HepG2 (cell line): ENCODE measurements at places on chromosomes 3 and 15. TPM values are rescaled to one million over a fixed set of nuclear protein-coding genes. Genes with fewer than 3 reads are reported as not detected.

ZNF106 gene
- 11.8 and 12.5 TPM in 2 replicates for polyA plus RNA-seq

- H3K27me3 ChIP-seq, result no peaks in the 10 kb centered on the region
- no peak for DNase-seq
- no peaks in the 10 kb centered on the region for H3K36me3 ChIP-seq
- no peak overlapping the region for H3K4me3 ChIP-seq
- H3K4me1 ChIP-seq, result no peaks in the 10 kb centered on the region
Measured at GRCh38 chr3:16913264-16913580, 28.5 kb downstream of the PLCL2 start.

GRCh38 chr3:122548076-122548475, 16.0 kb downstream of the PARP9 start:
- H3K4me1 ChIP-seq, result no peaks in the 10 kb centered on the region
- DNase-seq, result no peak
- no peaks in the 10 kb centered on the region for H3K36me3 ChIP-seq
- H3K27ac ChIP-seq, result no peak overlapping the region

GRCh38 chr3:4730719-4731118, 237.6 kb downstream of the ITPR1 start:
- no peak overlapping the region for H3K27ac ChIP-seq

DNA sequence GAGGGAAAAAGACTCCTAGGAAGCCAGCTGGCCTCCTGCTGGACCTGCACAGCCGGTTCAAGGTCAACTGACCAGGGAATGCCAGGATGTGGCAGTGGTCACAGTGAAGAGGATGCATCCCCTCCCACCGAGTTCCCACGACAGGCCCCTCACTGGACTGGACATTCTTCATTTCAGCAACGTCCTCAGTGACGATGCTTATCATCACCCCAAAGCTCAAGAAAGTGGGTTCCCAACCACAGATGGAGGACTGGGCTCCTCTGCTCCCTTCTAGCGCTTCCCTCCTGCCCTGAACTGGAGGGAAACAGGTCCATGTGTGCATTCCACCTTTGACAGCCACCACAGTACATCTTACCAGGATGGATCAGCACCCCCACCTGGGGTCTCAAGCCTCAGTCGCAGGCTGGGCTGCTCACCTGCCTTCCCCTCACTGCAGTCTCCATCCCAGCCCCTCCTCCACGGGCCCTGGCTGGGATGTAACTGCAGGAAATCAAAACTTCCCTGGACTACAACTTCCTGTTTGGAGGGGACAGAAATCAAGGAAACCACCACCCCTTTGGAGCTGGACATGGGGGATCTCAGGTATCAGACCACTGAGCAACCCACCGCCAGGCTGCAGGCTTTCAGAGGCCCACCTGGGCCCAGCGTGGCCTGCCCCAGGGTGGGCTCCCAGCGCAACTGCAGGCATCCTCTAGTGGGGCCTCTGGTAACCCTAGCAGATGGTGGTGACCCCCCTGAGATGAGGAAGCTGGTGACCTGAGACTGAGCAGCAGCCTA, 7.3 kb downstream of the CALML4 start:
- DNase-seq, result no peak
- H3K27ac ChIP-seq, result no peak overlapping the region
- peaks cover 42% of the 10 kb centered on the region for H3K4me1 ChIP-seq
- no peak overlapping the region for H3K4me3 ChIP-seq

- H3K4me3 ChIP-seq, result no peak overlapping the region
- no peak overlapping the region for H3K27ac ChIP-seq
- DNase-seq, result no peak
- no peaks in the 10 kb centered on the region for H3K27me3 ChIP-seq
- no peaks in the 10 kb centered on the region for H3K36me3 ChIP-seq
Measured at GRCh38 chr3:63656786-63657185, 4.3 kb downstream of the SNTN start.

GRCh38 chr15:27382361-27383025, 411.5 kb downstream of the GABRG3 start:
- no peaks in the 10 kb centered on the region for H3K36me3 ChIP-seq
- no peaks in the 10 kb centered on the region for H3K27me3 ChIP-seq
- no peak for DNase-seq

RYR3 gene
- polyA plus RNA-seq, result not detected in 2 replicates

DNA sequence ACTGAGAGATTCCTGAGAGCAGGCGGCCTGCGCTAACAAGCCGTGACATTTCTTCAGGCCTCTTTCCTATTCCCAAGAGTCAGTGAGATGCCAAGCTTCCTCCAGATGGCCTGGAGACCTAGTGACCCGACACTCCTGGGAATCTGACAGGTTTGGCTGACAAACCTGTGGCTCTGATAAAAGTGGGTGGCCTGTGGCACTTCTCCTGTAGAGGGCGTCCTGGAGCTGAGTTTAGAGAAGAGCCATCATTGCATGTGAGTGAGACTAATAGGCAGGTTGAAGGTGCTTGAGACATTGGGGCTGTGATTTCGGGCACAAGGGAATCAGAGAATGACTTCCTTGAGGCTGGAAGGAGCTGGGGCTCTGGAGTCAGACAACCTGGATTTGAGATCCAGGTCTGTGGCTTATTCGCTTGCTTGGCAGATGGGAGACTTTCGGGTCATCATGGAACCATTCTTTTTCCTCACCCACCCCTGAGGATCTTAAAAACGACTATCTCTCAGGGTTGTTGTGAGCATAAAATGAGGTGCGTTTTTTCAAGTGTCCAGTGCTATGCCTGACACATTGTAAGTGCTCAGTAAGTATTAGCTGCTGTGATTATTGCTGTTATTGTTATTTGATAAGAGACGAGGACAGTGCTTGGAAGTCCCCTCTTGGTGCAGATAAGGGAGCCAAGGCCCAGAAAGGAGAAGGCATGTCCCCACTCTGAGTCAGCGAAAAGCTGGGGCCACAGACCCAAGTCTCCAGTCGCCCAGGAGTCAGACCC, 77.2 kb downstream of the SCN10A start:
- peak; percentile 27 for DNase-seq
- H3K36me3 ChIP-seq, result no peaks in the 10 kb centered on the region
- peaks cover 1% of the 10 kb centered on the region; the same call in 1 of the 2 replicates for H3K27me3 ChIP-seq
- H3K4me1 ChIP-seq, result no peaks in the 10 kb centered on the region

FBLN2 gene
- 0.04 TPM in 1 of 2 replicates, not detected in the other for polyA plus RNA-seq

DNA sequence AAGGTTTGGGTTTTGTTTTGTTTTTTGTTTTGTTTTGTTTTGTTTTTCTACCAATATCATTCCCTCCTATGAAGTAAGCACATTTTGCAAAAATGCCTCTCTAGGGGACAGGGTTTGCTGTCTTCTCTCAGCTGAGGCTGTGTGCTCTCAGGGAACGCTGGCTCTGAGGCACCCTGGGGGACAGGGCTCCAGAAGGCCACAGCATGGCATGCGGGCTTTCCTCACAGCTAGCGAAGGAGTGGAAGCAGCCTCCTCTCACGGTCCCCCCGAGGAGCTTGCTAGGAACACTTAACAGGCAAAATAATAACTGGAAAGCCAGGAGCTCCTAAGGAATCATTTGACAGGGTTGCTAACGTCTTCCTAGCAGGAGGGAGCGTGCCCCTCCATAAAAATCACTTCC, 227.7 kb upstream of the ST8SIA2 start:
- no peaks in the 10 kb centered on the region for H3K36me3 ChIP-seq
- no peak for DNase-seq
- no peaks in the 10 kb centered on the region for H3K27me3 ChIP-seq
- peaks cover 85% of the 10 kb centered on the region for H3K4me1 ChIP-seq
- no peak overlapping the region for H3K4me3 ChIP-seq

KCNMB2 gene
- polyA plus RNA-seq, result not detected in 2 replicates

- H3K27ac ChIP-seq, result peak overlapping the region; percentile 91
- peaks cover 5% of the 10 kb centered on the region for H3K36me3 ChIP-seq
- DNase-seq, result no peak
- H3K27me3 ChIP-seq, result no peaks in the 10 kb centered on the region
- peak overlapping the region; percentile 94 for H3K4me3 ChIP-seq
- H3K4me1 ChIP-seq, result peaks cover 35% of the 10 kb centered on the region
Measured at GRCh38 chr15:96331945-96332636, 1.6 kb downstream of the NR2F2 start.

GHSR gene
- not detected in 2 replicates for polyA plus RNA-seq

CCR2 gene
- not detected in 2 replicates for polyA plus RNA-seq

- H3K27ac ChIP-seq, result no peak overlapping the region
- no peaks in the 10 kb centered on the region; the same call in 2 of the 3 replicates for H3K27me3 ChIP-seq
- no peak for DNase-seq
- H3K4me1 ChIP-seq, result no peaks in the 10 kb centered on the region
Measured at GRCh38 chr15:61037031-61037430, 192.1 kb downstream of the RORA start.

AMIGO3 gene
- polyA plus RNA-seq, result 0.21 TPM in 1 of 2 replicates, not detected in the other

DNA sequence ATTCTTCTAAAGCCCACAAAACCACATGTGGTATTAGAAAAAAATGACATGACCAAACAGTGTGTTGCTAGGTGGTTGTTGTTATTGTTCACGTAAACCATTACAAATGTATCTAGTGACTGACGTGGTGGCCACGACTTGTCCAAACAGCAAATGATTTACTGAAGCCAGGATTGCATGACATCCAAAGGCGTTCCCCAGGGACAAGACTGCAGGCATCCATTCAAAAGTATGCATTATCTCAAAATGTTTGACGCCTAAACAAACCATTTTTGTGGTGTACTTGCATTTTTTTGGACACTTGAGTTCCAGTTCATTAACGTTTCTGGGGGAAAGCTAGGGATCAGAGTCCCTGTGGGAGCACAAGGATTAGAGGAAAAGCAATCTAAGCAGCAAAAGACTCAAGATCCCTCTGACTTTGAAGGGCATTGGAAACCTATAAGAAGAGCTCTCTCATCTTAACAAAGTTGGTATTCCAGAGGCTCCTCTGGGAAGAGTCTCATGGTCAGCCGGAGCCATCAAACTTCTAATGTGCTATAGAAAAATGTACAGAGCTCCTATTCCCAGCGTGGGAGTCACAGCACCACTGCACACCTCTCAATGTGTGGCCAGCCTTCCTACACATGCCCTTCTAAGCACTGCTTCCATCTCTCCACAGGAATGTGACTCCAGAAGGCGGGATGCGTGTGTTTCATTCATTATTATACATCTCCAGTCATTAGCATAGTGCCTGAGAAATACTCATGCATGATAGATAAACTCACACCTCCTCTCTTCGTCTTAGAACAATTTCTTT, 62.9 kb downstream of the FBN1 start:
- H3K4me3 ChIP-seq, result no peak overlapping the region
- H3K27ac ChIP-seq, result no peak overlapping the region
- no peaks in the 10 kb centered on the region for H3K36me3 ChIP-seq
- no peaks in the 10 kb centered on the region for H3K27me3 ChIP-seq
- DNase-seq, result no peak

- DNase-seq, result peak; percentile 39
- peak overlapping the region; percentile 74 for H3K27ac ChIP-seq
- H3K36me3 ChIP-seq, result peaks cover 3% of the 10 kb centered on the region
- H3K27me3 ChIP-seq, result no peaks in the 10 kb centered on the region
- peak overlapping the region; percentile 85 for H3K4me3 ChIP-seq
- H3K4me1 ChIP-seq, result peaks cover 67% of the 10 kb centered on the region
Measured at GRCh38 chr3:134249935-134250716, 533 bp downstream of the RYK start.

NEK10 gene
- 2.3 and 2.8 TPM in 2 replicates for polyA plus RNA-seq

TMEM266 gene
- polyA plus RNA-seq, result 0.03 TPM in 1 of 2 replicates, not detected in the other

DNA sequence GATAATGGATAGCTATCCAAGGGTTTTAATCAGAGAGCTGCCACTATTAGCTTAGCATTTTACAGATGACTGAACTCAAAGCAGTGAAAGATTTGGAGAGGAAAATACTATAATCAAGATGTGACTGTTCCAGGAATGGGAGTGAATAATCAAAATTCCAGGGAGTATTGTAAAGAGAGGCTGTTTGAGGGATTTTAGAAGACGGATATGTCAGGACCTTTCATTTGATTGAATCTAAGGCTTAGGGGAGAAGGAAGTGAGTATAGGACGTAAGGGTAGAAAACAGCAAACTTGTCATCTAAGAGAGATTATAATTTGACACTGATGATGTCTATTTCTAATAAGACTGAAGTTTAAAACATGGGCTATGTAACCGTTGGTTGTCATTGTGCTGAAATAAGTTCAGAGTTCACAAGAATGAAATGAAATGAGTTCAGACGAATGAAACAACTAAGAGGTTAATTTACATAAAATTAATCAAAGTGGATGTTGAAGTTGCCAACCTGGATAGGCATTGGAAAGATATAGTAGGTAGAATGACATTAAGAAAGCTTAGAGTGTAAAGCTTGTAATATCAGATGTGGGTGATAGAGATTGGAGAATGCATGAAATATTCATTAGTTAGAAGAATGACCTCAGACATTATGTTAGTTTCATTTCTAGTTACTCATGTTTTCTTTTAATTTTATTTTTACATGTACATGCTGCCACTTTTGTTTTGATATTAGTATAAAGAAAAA, 842.8 kb downstream of the SI start:
- no peak overlapping the region for H3K27ac ChIP-seq
- H3K4me1 ChIP-seq, result no peaks in the 10 kb centered on the region
- no peaks in the 10 kb centered on the region for H3K36me3 ChIP-seq
- no peak overlapping the region for H3K4me3 ChIP-seq

KCNAB1 gene
- polyA plus RNA-seq, result not detected in 2 replicates

GRCh38 chr3:11269007-11269406, 3.2 kb upstream of the ATG7 start:
- no peak for DNase-seq
- peaks cover 30% of the 10 kb centered on the region for H3K4me1 ChIP-seq
- no peaks in the 10 kb centered on the region for H3K36me3 ChIP-seq
- peaks cover 4% of the 10 kb centered on the region; the same call in 1 of the 3 replicates for H3K27me3 ChIP-seq
- no peak overlapping the region for H3K27ac ChIP-seq

C3orf70 gene
- 0.63 and 0.79 TPM in 2 replicates for polyA plus RNA-seq

DNA sequence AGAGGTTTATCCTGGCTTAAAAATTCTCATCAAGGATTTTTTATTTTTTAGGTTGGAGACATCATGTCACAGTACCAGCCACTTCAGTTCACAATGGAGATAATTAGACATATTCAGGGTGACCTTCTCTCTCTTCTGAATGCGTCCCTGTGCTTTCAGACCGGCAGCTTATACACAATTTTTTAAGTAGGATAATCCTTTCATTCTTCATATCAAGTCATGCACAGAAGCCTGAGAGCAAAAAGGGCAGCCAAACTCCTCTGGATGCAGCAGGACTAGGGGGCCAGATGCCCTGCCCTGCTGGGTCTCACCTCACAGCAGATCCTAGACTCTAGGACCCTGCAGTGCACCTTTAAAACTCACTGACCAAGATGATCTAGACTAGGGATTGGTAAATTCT, 210.4 kb downstream of the ERC2 start:
- no peak overlapping the region for H3K27ac ChIP-seq
- H3K27me3 ChIP-seq, result peaks cover 5% of the 10 kb centered on the region; the same call in 1 of the 3 replicates
- no peak for DNase-seq
- H3K36me3 ChIP-seq, result no peaks in the 10 kb centered on the region

GRCh38 chr3:136122006-136122405, 74.1 kb downstream of the MSL2 start:
- no peak overlapping the region for H3K4me3 ChIP-seq
- H3K27me3 ChIP-seq, result no peaks in the 10 kb centered on the region
- DNase-seq, result no peak
- H3K27ac ChIP-seq, result no peak overlapping the region
- no peaks in the 10 kb centered on the region for H3K36me3 ChIP-seq
